ENCODE measurements at places on chromosomes 11 and 22. TPM values are rescaled to one million over a fixed set of nuclear protein-coding genes. Genes with fewer than 3 reads are reported as not detected.

The SLC17A6 gene
- total RNA-seq: not detected

The LAYN gene
- total RNA-seq: 0.19 TPM

The ART1 gene
- not detected for total RNA-seq

The PVALB gene
- total RNA-seq: not detected

The LRP4 gene
- total RNA-seq: 0.05 TPM

The TMEM123 gene
- total RNA-seq: 175 TPM

The CD44 gene
- 440 TPM for total RNA-seq

The FAM180B gene
- total RNA-seq: not detected

The CHRNA10 gene
- total RNA-seq: 0.57 TPM

The SPTBN2 gene
- 1.5 TPM for total RNA-seq

The INSC gene
- 0.36 TPM for total RNA-seq

The DDX25 gene
- total RNA-seq: not detected

The HOATZ gene
- total RNA-seq: not detected

The OR8B4 gene
- not detected for total RNA-seq

The KIRREL3 gene
- total RNA-seq: not detected

The RCOR2 gene
- total RNA-seq: 0.21 TPM

The PIM3 gene
- 222 TPM for total RNA-seq

The CSTPP1 gene
- total RNA-seq: 18.5 TPM

The FAM227A gene
- total RNA-seq: 0.88 TPM

The FOSL1 gene
- 17.7 TPM for total RNA-seq

The SMIM35 gene
- total RNA-seq: 0.40 TPM

The DEUP1 gene
- total RNA-seq: not detected

The GLYATL2 gene
- total RNA-seq: not detected

The PRDM11 gene
- 1.2 TPM for total RNA-seq

The FADS3 gene
- total RNA-seq: 11.9 TPM

The GRM5 gene
- not detected for total RNA-seq

The ANO9 gene
- total RNA-seq: 41.7 TPM

The CDC42EP2 gene
- not detected for total RNA-seq

The RAG2 gene
- not detected for total RNA-seq

The TNRC6B gene
- total RNA-seq: 38.8 TPM

The BIRC3 gene
- 135 TPM for total RNA-seq

The PLEKHB1 gene
- 13.2 TPM for total RNA-seq

The MUC2 gene
- total RNA-seq: not detected

The POU2AF3 gene
- not detected for total RNA-seq

The FAM118B gene
- total RNA-seq: 9.7 TPM

The SPON1 gene
- 0.22 TPM for total RNA-seq

The OR5P2 gene
- total RNA-seq: not detected

The RAB1B gene
- 118 TPM for total RNA-seq

The ACTN3 gene
- 0.15 TPM for total RNA-seq

The PEX26 gene
- 56.3 TPM for total RNA-seq

The LAMTOR1 gene
- total RNA-seq: 56.2 TPM

The GAS2 gene
- 1.1 TPM for total RNA-seq

The GALNT18 gene
- total RNA-seq: 2.7 TPM

The ENTHD1 gene
- total RNA-seq: 0.41 TPM

The CYP2D6 gene
- total RNA-seq: 1.9 TPM

The SCT gene
- not detected for total RNA-seq

The C11orf16 gene
- total RNA-seq: not detected

The SLC37A2 gene
- total RNA-seq: 0.93 TPM

The SPDYC gene
- total RNA-seq: not detected

The CASP5 gene
- total RNA-seq: not detected

The CRYBA4 gene
- not detected for total RNA-seq

The SLC22A8 gene
- not detected for total RNA-seq

All from activated CD4-positive, alpha-beta memory T cell treated with anti-CD3 and anti-CD28 coated beads for 36 hours (primary cell).